Camera-type eye (tissue), 1 donor: ENCODE measurements at places on chromosomes 6 and 20. TPM values are rescaled to one million over a fixed set of nuclear protein-coding genes. Genes with fewer than 3 reads are reported as not detected.

The LRRN4 gene
- total RNA-seq: not detected

The NR2E1 gene
- total RNA-seq: 48.3 TPM

The DEFB124 gene
- total RNA-seq: not detected

The TTK gene
- 11.9 TPM for total RNA-seq

The COL12A1 gene
- 482 TPM for total RNA-seq

The GGTLC1 gene
- not detected for total RNA-seq

The LGSN gene
- total RNA-seq: 729 TPM

The NSFL1C gene
- 48.7 TPM for total RNA-seq

The KIAA0408 gene
- total RNA-seq: 41.1 TPM

The SLC22A1 gene
- total RNA-seq: 0.27 TPM

The EYS gene
- total RNA-seq: 230 TPM

The PTCHD4 gene
- 10.0 TPM for total RNA-seq

The STK38 gene
- total RNA-seq: 27.3 TPM

The HLA-DQB2 gene
- total RNA-seq: not detected

The CLDN20 gene
- total RNA-seq: not detected

The BIRC7 gene
- 33.8 TPM for total RNA-seq

The KHDC1 gene
- total RNA-seq: 5.5 TPM

The ULBP2 gene
- total RNA-seq: 1.8 TPM

The FHL5 gene
- 0.60 TPM for total RNA-seq

The C6orf118 gene
- total RNA-seq: 1.5 TPM

The KIFC1 gene
- 13.2 TPM for total RNA-seq

The NEDD9 gene
- total RNA-seq: 63.8 TPM

The PAX1 gene
- total RNA-seq: 0.33 TPM

The HLA-DOB gene
- not detected for total RNA-seq

The PLCB1 gene
- total RNA-seq: 46.4 TPM

The OR12D3 gene
- not detected for total RNA-seq

The TRIM15 gene
- total RNA-seq: not detected

The KCNQ2 gene
- total RNA-seq: 31.6 TPM

The TUBB2B gene
- 434 TPM for total RNA-seq

The TNFRSF6B gene
- 5.4 TPM for total RNA-seq

The ZNF391 gene
- 4.6 TPM for total RNA-seq

The TXLNB gene
- total RNA-seq: 13.7 TPM

The SDC4 gene
- total RNA-seq: 42.4 TPM

The UBE2C gene
- 15.3 TPM for total RNA-seq

The LY6G6F gene
- total RNA-seq: not detected

The ANGPT4 gene
- 0.60 TPM for total RNA-seq

The LPA gene
- 0.93 TPM for total RNA-seq

The TP53TG5 gene
- total RNA-seq: not detected

The ELMO2 gene
- total RNA-seq: 55.7 TPM

The TINAG gene
- not detected for total RNA-seq

The GID8 gene
- total RNA-seq: 40.5 TPM

The PEX6 gene
- 29.6 TPM for total RNA-seq

The SCGN gene
- 0.82 TPM for total RNA-seq

The C4A gene
- 29.9 TPM for total RNA-seq

The ZCCHC3 gene
- total RNA-seq: 34.5 TPM

The NKAPL gene
- total RNA-seq: 2.4 TPM

The ECT2L gene
- total RNA-seq: not detected

The ITPR3 gene
- total RNA-seq: 9.6 TPM

The TRDN gene
- 33.2 TPM for total RNA-seq

The BANF2 gene
- not detected for total RNA-seq

The VAPB gene
- total RNA-seq: 37.8 TPM

The ZNF311 gene
- total RNA-seq: 2.9 TPM

The GJA10 gene
- total RNA-seq: 2.5 TPM

The PSORS1C2 gene
- not detected for total RNA-seq

The PTCRA gene
- total RNA-seq: not detected

The ADGB gene
- 3.1 TPM for total RNA-seq

The C6orf52 gene
- not detected for total RNA-seq

The C20orf202 gene
- total RNA-seq: 0.77 TPM
